Right lobe of liver (tissue), 6 donors: ENCODE measurements at places on chromosomes 16 and 17. TPM values are rescaled to one million over a fixed set of nuclear protein-coding genes. Genes with fewer than 3 reads are reported as not detected.
A peak's percentile ranks its signal among the peaks of the same experiment; 100 is the strongest.

Gene PPM1E
- total RNA-seq = 0.89 TPM

GRCh38 chr17:42781639-42782165 lies 1.3 kb downstream of the WNK4 start:
- DNase-seq = no peak

Gene MILR1
- total RNA-seq = 1.7 TPM

- peak; percentile 49 for DNase-seq
Measured at GRCh38 chr16:11235703-11235991, 20.4 kb downstream of the SOCS1 start.

Gene NOG
- total RNA-seq = 0.11 TPM

DNA sequence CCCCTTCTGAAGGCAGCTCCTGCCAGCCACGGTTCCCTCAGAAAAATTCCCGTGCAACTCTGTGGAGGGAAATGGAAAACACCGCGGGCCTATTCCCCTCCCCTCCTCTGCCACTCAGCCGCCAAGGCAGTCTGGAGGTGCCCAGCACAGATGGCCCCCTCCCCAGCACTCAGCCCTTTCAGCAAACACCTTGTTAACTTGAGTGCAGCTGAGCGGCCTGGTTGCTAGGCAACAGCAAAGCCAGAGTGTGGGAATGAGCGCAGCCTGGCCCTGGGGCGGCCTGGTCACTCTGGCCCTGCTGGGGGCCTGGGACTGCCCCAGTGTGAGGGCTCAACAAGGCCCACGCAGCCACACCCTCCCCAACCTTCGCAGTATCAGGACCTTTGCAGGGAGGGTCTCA lies 32.8 kb downstream of the CACNA1G start:
- DNase-seq = no peak

DNA sequence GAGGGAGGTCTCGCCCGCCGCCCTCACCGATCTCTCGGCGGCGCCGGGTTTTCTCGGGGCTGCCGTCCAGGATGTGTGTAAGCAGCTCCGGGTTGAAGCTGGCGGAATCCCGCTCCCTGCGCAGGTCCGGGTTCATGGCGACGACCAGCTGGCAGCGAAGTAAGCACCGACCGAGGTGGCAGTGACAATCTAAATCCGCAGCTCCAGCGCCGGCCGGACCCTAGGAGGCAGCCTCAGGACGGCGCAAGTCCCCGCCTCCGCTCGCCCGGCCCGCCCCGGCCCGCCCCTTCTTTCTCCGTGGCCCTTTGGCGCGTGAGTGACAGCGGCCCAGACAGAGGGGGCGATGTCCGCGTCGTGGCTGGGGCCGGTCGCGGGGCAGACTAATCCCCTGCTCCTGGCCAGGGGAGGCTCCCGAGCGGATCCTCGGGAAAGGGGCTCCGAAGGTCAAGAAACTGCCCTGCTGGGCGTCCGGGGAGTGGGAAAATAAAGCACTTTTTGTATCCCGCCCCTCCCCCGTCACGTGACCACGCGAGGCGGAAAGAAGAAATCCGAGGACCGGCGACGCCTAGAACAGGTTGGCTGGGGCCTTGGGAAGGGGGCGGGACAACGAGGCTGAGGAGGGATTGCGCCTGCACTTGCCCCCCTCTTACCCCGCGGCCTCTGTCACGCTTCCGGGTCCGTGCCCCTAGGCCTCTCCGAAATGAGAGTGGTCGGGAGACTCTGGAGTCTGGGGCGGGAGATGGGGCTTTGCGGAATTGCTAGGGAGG lies at the start of the genes ACOX1 and TEN1:
TSS of gene ACOX1 (minus strand) at position 229 of the 767 bp plus-strand sequence. CDS start at position 136, 93 bp downstream.
TSS of gene TEN1 (plus strand) at position 303 of the 767 bp plus-strand sequence. CDS start 6,953 bp downstream, outside the sequence.
- DNase-seq = peak; percentile 99
